ENCODE measurements at places on chromosomes 1 and 21.

- no peak for DNase-seq
Measured at GRCh38 chr1:107895403-107896191, 69.4 kb downstream of the VAV3 start.

GRCh38 chr1:177915641-177916040 is 54.2 kb downstream of the SEC16B start:
- DNase-seq: no peak

DNA sequence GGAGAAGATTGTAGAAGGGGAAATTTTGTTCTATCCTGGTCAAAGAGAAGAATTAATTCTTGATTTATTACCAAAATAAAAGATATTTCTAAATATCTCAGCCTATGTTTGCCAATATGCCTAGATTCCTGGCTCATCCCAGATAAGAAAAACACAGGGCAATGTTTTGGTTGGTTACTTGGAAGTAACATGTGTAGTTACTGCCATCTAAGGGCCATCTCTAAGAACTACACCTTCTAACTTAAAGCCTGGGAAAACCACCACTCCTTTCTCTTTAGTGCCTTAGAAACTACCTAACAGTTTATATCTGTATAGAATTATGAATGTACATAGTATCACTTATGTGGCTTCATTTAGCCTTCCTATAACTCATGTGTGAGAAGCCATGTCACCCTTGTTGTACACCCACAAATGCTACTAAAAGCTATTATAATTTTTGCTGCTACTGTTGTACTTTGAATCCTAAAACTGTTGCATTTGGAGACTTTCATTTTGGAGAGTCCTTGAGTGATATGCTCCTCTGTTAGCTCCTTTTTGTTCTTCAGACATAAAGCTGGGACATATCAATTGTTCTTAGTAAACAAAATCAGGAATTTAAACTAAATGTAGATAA is 4.5 kb downstream of the AIM2 start:
- peak; percentile 51 for DNase-seq

- DNase-seq: no peak
Measured at GRCh38 chr1:187504779-187505178, 676.0 kb downstream of the PLA2G4A start.

- DNase-seq: no peak
Measured at GRCh38 chr1:26220199-26220912, 13.6 kb upstream of the CEP85 start.

GRCh38 chr1:119510046-119510445 is 3.0 kb downstream of the HSD3B1 start:
- DNase-seq: no peak

GRCh38 chr21:35127026-35127425 is 77.9 kb upstream of the RUNX1 start:
- DNase-seq: no peak

GRCh38 chr1:221268295-221268694 is 389.1 kb downstream of the HLX start:
- no peak for DNase-seq

- DNase-seq: no peak
Measured at GRCh38 chr1:1021920-1022259, 2.0 kb downstream of the AGRN start.

DNA sequence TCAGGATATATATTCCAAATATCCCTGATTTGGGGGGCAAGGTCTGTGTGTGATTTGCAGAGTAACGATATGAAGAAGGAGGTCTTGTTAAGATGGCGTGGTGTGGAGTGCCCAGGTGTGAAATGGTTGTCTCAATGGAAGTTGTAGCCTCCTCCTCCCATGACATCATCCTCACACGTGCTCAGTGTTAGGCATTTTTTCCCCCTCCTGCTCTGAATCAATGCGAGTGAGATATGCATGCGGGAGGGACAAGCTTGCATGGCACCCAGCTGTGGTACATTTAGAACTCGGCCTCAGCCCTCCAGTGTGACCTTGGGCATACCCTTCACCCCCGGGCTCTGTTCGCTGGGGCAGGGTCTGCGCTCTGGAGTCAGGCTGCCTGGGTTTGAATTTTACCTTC is 55.6 kb downstream of the B3GALT5 start:
- DNase-seq: no peak

DNA sequence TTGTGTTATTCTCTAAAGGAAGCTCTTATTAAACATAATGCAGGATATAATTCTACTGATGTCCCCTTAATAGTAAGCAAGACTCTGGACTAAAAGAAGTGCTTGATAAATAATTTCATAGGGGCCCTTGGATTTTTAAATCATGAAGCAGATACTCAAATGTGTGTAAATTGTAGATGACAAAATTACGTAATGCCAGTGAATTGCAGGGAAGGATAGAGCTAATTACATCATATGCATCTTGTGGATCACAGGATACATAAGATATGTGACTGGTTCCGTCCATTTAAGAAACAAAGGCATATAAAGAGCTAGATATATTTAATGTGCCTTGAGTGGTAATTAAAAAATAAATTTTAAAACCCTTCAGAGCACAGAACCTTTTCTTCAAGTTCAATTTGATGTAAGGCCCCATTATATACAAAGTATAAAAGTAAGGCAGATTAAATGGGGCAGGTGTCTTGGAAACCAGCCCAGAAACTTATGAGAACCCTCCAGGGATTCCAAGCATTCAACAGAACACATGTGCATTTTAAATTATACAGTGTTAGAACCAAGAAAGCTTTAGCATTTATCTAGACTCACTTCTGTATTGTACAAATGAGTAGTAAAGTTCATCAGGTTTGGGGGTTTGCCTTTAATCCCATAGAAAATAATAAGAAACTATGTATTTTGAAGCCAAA is 190.4 kb downstream of the NCAM2 start:
- DNase-seq: no peak

DNA sequence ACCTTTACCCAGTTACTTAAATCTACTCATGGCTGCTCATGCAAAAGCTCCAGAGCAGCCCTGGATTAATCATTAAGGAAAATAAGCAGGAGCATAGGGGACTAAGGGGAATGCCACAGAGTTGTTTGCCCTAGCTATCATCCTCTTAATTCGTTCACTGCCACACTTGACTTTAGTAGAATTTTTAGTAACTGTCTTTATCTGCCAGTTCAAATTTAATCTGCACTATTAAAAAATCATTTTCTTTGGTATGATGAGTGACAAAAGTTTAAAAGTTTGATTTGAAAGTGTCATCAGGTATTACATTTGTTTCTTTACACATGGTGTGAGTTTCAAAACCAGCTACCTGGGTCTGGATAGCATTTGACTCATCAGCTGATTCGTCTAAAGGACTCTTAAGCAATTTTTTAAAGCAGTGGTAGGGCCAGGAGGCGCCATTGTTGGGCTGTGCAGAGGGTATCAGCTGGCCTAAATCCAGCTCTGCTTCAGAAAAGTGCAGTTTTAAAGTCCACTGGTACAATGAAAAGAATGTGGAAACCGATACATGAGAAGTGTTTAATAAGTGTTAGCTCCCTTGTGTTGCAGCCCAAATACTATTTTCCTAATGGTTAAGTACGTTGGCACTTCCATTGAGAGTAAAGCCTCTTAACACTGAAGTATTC is 69.9 kb upstream of the DR1 start:
- DNase-seq: no peak

- peak; percentile 25 for DNase-seq
Measured at GRCh38 chr1:90046635-90047034, 51.7 kb downstream of the ZNF326 start.

DNA sequence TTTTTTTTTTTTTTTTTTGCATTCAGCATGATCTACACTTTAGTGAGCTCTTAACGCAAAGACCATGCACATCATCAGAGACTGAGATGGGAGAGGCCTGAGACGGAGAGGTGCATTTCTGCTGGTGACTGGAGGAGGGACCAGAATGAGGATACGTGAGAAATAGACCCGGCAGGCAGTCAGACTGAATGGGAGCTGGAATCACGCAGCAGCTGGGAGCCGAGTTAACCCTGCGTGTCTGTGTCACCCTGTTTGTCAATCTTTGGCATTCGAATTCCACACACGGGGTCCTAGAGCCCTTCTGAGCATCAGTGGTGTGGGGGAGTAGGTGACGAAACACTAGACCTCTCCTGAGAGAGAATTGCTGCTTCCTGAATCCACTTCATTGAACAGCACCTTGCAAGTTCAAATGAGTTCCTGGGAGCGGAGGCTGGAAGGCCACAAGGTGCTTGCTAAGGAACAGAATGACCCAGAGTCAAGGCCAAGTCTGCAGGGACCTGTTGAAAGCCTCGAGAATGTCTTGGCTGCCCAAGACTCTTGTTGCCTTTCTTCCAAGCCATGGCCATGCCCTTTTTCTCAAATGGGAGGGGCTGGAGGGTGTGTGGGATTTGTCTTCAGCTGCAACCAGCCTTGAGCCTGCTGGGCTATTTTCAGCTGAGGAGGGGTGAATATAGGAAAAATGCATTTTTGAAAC is 123.3 kb downstream of the CNIH3 start:
- DNase-seq: no peak

GRCh38 chr1:180722586-180722985 is 90.8 kb downstream of the XPR1 start:
- no peak for DNase-seq
